ENCODE measurements at places on chromosomes 6 and 20. TPM values are rescaled to one million over a fixed set of nuclear protein-coding genes. Genes with fewer than 3 reads are reported as not detected.

DNA sequence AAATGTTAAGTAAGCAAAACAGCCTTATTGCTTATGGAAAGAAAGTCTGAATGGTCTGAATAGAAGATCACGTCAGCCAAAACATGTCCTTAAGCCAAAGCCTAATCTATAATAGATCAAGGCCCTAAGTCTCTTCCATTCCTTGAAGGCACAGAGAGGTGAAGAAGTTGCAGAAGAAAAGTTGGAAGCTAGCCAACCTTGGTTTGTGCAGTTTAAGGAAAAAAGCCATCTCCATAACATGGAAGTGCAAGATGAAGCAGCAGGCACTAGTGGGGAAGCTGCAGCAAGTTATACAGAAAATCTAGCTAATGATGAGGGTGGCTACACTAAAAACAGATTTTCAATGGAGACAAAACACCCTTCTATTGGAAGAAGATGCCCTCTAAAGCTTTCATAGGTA, 29.1 kb downstream of the LRRN4 start:
- DNase-seq: no peak

- DNase-seq: no peak
Measured at GRCh38 chr6:7939864-7940228, 29.3 kb upstream of the TXNDC5 start.

- no peak for DNase-seq
Measured at GRCh38 chr20:57707849-57708693, 1.7 kb downstream of the PMEPA1 start.

DNA sequence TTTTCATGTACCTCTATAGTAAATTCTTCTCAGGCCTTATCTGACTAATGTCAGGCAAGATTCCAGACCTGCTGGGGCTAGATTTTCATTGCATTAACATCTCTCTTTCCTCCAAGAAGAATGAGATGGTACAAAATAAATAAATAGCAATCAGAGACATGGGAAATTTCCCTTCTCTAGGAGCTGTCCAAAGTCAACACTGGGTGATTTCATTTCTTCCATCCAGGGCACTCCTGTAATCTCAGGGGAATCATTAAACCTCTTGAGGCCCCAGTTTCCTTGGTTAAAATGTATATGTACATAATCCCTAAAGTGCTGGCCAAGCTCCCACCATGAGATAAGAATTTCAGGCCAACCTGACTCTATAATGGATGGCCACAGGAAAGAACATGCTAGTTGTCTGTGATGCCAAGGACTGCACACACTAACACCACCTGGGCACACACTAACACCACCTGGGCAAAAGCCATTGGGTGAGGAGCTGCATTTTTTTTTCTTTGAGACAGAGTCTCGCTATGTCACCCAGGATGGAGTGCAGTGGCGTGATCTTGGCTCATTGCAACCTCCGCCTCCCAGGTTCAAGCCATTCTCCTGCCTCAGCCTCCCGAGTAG, 912 bp downstream of the IL17F start:
- DNase-seq: no peak

DNA sequence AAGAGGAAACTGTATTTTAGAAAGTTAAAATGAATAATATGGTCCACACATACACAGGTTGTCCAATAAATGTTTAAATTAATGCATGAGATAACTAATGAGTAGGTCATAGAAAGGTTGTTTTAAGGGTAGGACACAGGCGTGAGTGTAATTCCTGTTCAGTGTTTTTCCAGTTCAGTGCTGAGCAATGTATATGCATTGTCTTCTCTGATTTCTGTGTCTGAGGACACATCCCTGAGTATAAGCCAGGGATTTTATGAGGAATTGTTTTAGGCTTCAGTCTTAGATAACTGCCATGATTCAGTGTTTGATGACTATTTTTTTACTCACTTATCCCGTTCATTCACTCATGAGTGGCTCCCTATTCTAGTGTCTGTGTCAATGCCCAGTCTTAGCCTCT, 298.5 kb upstream of the TBX18 start:
- no peak for DNase-seq

DNA sequence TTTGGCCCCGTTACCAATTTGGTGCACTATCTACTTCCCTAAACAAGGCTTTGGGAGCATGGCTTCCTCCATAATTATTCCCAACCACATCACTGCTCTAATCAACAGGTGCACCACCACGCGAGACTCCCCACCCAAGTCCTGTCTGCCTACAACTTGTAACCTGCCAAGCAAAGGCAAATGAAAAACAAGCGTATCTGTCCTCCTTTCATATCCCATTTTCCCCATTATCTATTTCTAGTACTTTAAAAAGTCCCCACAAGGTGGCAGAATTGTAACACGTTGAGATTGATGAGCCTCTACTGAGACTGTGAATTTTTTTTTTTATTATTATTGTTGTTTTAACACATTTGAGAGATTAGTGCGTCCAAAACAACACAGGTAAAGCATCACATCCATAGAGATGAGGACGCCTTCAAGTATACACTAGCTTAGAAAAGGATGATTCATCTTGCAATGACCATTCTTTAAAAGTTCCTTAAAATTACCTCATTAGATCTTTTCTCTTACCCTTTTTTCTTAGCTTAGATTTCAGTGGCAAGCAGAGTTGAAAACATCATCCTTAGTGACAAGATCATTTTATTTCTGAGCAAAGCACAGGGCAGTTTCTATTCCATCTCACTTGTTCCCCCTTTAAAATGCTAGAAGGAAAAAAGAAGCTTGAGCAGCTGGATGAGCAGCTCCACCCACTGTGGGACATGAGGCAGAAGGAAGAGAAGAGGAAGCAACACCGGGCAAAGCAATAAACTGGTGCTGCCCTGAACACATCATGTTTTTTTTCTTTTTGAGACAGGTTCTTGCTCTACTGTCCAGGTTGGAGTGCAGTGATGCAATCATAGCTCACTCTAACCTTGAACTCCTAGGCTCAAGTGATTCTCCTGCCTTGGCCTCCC, 210.8 kb downstream of the ARHGAP18 start:
- no peak for DNase-seq

DNA sequence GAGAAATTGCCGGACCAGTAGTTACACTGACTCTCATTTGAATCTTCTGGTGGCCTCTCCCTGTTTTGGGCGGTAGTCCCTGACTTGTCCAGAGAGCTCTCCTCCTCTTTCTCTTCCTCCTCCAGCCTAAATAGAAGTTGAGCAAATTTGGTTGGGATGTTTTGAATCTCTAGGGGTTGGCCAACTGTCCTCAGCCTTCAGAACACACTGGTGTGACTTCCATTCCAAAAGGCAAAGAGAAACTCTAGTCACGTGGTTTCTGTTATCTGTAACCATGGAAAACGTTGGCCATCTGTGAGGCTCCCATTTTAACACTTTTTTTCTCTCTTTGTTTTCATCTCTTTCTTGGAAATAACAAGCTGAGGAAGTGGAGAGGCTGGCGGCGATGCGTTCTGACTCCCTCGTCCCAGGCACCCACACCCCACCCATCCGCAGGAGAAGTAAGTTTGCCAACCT, 275.3 kb downstream of the TBC1D7 start:
- DNase-seq: no peak

DNA sequence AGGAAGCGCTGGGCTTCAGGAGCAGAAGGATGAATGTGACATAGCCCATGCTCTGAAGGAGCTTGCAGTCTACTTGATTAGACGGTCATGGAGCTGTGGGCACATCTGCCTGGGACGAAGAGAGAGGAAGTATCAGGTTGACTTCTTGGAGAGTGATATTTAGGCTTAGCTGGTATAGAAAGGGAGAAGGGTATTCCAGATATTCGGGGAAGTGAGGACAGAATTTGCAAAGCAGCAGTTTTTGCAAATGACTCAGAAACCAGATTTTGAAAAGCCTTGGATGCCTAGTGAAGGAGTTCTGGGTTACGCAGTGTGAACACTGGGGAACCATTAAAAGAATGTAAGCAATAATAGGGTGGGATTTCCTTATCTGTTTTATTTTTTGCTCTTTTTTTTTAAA, 60.7 kb downstream of the EYA4 start:
- DNase-seq: no peak

The RBM38 gene
- total RNA-seq: 392 TPM

The DDX43 gene
- total RNA-seq: 2.6 TPM

The RIPPLY2 gene
- not detected for total RNA-seq

The PRDM1 gene
- 177 TPM for total RNA-seq

The GABRR2 gene
- 0.57 TPM for total RNA-seq

The PTK6 gene
- 0.16 TPM for total RNA-seq

Data from natural killer cell (primary cell).